ENCODE measurements at places on chromosomes 2 and 18.

- no peak for DNase-seq
These were observed 244.8 kb upstream of the NCKAP5 start for GRCh38 chr2:133812826-133813617.

- no peak for DNase-seq
These were observed 94.6 kb upstream of the CAVIN2 start for GRCh38 chr2:191941376-191941929.

DNA sequence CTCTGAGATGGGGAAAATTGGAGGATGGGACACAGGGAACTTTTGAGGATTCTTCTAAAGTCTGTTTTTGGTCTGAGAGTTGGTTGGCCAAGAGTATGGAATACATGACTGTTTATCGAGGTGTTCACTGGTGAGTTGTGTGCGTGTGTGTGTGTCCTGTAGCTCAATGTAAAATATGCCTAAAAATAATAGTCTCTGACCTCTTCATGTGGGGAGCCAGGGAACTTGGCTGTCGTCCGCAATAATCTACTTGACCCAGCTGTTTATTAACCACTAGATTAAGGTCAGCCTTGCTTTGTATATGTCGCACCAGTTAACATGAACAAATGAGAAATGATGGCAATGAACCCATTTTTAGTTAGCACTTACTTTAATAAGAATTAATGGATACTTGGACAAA is 177.5 kb upstream of the TPO start:
- no peak for DNase-seq

- no peak for DNase-seq
These were observed 77.9 kb downstream of the SLC39A10 start for GRCh38 chr2:195734931-195735330.
